ENCODE measurements at places on chromosomes 3 and 15. TPM values are rescaled to one million over a fixed set of nuclear protein-coding genes. Genes with fewer than 3 reads are reported as not detected.

GRCh38 chr3:77684115-77684514 is 644.2 kb downstream of the ROBO2 start:
- DNase-seq = no peak

DNA sequence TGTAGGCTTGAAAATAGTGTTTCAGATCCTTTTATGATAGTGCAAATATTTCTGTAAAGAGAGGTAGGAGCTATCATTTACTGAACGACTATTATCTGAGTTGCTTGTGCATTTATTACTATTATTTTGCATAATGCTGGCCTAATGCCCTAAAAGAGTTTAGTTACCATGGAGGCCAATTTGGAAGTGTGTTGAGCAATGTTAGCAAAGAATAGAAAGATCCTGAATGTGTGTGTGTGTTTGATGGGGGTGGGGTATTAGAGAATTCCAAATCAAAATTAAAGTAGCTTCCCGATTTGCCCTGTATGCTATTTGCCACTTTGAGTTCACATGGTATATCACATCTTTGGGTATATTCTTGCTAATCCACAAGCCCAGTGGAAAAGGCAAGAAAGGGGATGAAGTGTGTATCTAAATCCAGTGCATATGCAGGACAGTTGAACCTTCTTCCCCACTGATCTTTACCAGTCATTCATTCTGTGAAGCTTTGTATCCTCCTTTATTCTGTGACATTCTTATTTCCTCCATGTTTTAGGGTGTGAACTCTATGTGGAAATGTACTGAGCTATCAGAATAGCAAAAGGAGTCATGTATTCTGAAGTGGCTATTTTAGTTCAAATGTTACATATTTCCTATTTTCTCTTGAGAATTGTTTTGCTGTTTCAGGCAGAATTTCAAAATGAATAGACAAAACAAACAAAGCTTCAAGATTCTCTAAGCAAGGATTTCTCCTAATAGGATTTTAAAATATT is 45.7 kb upstream of the PLSCR5 start:
- no peak for DNase-seq

- DNase-seq = peak; percentile 19
Observed at GRCh38 chr15:42035435-42035761, 14.6 kb upstream of the PLA2G4E start.

- no peak for DNase-seq
Observed at GRCh38 chr15:41893422-41894250, at the start of gene SPTBN5. TSS of gene SPTBN5 (minus strand) at chr15:41894053. CDS start at chr15:41893497, 556 bp downstream.

GRCh38 chr3:53166781-53167291 is 5.8 kb downstream of the PRKCD start:
- no peak for DNase-seq

DNA sequence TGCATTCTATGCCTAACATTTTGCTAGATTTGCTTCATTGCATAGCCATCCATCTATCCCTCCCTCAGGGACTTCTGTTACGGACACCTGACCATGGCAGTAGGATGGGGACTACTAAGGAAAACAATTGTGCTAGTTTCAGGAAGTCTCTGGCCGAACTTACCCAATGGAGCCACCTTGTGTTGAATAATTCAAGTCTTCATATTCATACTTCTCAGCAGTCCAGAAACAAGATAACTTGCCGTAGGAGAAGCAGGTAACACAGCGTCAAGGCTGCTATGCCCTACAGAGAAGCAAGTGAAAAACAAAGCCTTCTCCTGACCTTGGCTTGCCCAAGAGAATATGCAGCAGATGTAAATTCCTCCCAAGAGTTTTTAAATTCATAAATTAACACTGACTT is 685.3 kb downstream of the GRM7 start:
- peak; percentile 38 for DNase-seq

DNA sequence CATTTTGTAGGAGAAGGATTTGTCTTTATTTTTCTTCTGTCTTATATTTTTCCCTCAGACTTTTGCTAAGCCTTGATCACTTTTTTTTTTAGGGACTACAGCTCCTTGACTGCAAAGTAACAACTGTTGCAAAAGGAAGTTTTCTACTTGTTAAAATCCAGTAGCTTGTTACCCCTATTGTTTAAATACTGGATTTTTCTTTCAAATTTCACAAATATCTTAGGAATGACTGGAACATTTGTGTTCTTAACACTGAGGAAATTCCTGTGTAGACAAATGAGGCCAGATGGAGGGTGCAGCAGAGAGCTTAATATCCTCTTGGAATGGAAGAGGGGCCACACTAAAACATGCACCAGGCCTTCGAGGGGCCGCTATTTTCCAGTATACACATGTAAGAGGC is 3.2 kb upstream of the PGPEP1L start:
- DNase-seq = no peak

GRCh38 chr3:4826237-4827100 is 152.8 kb upstream of the BHLHE40 start:
- peak; percentile 85 for DNase-seq

DNA sequence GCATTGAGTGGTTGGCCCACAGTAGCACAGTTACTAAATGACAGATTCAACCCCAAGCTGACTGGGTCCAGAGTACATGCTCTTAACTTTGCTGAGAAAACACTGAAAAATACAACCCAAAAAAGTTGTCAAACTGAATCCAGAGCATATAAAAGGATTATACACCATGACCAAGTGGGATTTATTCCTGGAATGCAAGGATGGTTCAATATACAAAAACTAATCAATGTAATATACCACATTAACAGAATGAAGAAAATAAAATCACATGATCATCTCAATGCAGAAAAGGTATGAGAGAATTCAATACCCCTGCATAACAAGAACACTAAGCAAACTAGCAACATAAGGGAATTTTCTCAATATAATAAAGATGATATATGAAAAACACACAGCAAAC is 98.5 kb downstream of the STAG1 start:
- DNase-seq = no peak

DNA sequence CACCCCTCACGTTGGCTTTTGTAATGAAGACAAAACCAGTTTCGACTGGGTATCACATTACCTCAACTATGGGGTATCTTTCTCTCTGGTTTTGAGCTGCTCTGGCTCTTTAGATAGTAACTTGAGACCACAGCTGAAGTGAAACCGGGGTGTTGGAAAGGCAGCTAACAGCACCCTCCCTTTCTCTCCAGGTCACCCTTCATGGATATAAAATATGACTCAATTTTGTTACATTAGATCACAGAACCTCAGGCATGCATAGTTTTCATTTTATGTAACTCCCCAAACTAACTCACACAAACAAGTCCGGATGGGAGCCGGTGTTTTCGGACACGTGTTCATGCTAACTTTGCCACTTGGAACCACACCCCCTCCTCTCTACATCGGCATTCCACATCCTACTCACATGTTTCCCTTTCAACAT is 90.7 kb downstream of the NR2F2 start:
- no peak for DNase-seq

GRCh38 chr3:140911822-140912221 is 29.8 kb upstream of the SLC25A36 start:
- DNase-seq = no peak

DNA sequence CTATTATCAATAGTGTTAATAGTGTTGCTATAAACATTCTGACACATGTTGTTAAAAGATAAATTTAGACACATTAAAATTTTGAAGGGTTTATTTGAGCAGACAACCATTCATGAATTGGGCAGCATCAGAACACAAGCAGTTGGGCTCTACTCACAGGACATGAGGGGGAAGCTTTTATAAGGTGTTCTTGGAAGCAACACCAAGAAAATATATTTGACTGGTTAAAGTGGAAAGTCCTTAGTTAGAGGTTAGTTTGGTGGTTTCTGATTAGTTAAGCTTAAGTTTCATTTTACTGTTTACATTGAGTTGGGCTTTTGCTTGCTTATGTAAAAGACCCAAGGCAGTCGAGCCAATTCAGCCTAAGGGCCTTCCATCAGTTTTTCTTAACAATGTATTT is 220.7 kb downstream of the CD47 start:
- no peak for DNase-seq

GRCh38 chr15:44144184-44144583 is 50.9 kb downstream of the FRMD5 start:
- no peak for DNase-seq

GRCh38 chr3:177045767-177046166 is 151.5 kb downstream of the TBL1XR1 start:
- no peak for DNase-seq

GRCh38 chr15:51620641-51621040 is 1.9 kb downstream of the DMXL2 start:
- DNase-seq = no peak

DNA sequence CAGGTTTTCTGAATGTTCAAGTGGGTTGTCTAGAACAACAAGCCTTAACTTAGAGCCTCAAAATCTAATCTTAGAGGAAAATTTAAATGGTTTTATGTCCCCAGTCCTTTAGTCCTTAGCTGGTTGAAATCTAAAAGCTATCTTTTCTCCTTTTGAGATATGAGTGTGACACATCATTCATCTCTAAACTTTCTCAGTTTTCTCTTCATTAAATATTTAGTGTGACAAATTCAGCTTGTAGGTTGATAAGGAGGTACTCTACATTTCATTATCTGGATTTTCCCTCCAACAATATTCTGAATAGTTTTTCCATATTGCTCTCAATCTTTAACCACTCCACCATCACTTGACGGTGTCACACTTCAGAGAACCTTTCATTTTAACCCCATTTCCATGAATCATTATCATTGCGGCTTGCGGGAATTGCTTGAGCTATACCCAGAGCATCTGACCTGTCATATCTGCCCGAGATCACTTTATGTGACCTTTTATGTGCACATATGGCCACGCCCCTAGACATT is 16.1 kb upstream of the ATP8B4 start:
- DNase-seq = peak; percentile 52

- no peak for DNase-seq
Observed at GRCh38 chr15:58224068-58224467, 85.9 kb downstream of the AQP9 start.

DNA sequence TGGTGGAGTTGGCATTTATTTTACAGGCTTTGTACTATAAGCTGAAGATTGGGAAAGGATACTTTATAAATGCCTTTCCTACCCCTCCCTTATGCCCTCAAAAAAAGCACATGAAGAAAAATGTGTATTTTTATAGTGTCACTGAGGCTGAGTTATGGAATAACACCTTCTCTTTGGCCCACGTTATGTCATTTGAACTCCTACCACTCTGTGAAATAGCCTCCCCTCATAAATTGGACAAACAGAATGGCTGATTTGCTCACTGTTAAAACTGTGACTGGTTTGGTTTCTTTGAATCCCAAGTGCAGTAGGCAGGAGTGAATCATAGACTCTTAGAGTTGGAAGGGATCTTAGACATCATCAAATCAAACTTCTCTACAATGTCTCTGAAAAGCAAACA is 95.2 kb upstream of the SKOR1 start:
- DNase-seq = no peak

- DNase-seq = no peak
Observed at GRCh38 chr3:99760629-99761028, 57.0 kb upstream of the CMSS1 start.

DNA sequence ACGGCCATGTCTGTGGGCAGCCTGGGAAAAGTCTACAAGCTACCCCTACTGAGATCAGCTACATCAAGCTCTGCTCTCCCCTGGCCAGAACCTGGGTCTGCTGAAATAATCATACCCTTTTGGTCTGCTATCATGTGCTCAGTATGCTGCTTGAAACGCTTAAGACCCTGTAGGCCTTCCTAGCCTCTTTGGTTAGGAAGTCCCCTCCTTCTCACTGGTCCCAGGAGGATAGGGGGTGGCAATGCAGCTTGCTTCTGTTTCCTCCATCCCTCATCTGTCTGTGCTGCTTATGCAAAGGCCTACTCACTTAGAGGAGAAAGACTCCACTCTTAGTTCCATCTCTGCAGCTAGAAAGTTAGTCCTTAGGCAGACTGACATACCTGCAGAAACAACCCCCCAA is 118.2 kb upstream of the RASGRP1 start:
- no peak for DNase-seq

- DNase-seq = no peak
Observed at GRCh38 chr3:111744611-111745010, 114.5 kb upstream of the PHLDB2 start.

GRCh38 chr3:70488131-70488530 is 175.7 kb upstream of the MDFIC2 start:
- DNase-seq = no peak

DNA sequence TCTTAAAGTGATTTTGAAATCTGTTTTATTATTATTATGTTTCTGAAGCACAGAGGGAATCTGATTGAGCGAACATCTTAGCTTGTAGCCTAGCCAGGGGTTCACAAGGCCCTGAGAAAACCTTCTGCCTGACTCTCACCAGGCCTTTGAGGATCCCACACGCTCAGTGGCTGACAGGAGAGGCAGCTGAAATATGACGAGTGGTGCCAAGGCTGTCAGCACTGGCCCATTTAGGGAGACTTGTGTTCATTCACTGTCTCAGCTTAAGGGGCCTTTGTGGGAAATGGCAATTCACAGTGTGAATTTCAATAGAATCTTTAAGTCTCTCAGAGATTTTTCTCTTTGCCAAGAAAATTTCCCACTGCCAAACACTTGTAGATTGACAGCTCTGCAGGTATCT is 770.9 kb downstream of the TUSC7 start:
- no peak for DNase-seq

GRCh38 chr3:8324747-8325146 is 176.9 kb upstream of the LMCD1 start:
- DNase-seq = no peak

- DNase-seq = no peak
Observed at GRCh38 chr3:100129941-100130340, 15.6 kb upstream of the FILIP1L start.

DNA sequence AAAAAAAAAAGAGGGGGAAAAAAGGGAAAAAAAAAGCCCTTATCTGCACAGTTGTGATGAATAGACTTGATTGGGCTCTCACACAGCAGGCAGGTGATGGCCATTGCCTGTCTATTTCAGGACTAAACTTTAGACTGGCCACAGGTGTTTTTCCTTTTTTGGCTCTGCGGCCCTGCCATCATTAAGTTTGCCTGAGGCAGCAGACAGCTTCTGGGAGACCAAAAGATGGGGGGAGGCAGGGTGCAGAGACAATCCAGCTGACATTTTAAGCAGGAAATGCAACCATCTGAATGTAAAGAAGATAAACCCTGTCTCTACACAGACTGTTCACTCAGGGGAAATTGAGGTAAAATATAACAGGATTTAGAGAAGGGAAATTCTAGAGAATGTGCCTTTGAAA is 295.0 kb upstream of the KCNH8 start:
- DNase-seq = no peak

The ZNF774 gene
- total RNA-seq = 3.7 TPM

The MAGI1 gene
- total RNA-seq = 1.3 TPM

The SOX14 gene
- total RNA-seq = not detected

The HRH1 gene
- 6.4 TPM for total RNA-seq

The MLF1 gene
- 26.7 TPM for total RNA-seq

The TIMP4 gene
- 10.5 TPM for total RNA-seq

The SEMA5B gene
- total RNA-seq = 0.07 TPM

The CHRNA7 gene
- 5.7 TPM for total RNA-seq

The NOX5 gene
- not detected for total RNA-seq

The STARD9 gene
- total RNA-seq = 0.41 TPM

The BOC gene
- total RNA-seq = 0.49 TPM

The ZNF445 gene
- total RNA-seq = 4.5 TPM

The SQOR gene
- 205 TPM for total RNA-seq

The LMAN1L gene
- total RNA-seq = not detected
